Posterior vena cava (tissue), 2 donors: ENCODE measurements at places on chromosomes 7 and 10. TPM values are rescaled to one million over a fixed set of nuclear protein-coding genes. Genes with fewer than 3 reads are reported as not detected.

COBL gene
- total RNA-seq, result 0.67 TPM

GRCh38 chr10:24727786-24728185 is 4.1 kb upstream of the ARHGAP21 start:
- DNase-seq, result no peak

- no peak for DNase-seq
These were observed 12.3 kb downstream of the ADARB2 start for GRCh38 chr10:1724921-1725488.

DNA sequence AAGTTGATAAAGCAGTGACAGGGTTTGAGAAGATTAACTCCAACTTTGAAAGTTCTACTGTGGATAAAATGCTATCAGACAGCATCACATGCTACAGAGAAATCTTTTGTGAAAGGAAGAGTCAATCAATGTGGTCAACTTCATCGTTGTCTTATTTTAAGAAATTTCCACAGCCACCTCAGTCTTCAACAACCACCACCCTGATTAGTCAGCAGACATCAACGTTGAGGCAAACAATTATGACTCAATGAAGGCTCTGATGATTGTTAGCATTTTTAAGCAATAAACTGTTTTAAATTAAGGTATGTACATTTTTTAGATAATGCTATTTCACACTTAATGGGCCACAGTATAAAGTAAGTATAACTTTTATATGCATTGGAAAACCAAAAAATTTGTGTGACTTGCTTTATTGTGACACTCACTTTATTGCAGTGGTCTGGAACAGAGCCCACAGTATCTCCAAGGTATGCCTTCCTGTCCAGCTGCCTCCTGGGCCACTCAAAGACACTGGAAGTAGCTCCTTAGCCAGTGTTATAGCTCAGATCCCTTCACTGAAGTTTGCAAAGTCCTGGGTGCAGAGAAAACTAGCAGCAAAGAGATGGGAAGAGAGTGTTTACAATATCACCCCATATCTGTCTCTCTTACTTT is 293.1 kb downstream of the ARHGAP12 start:
- no peak for DNase-seq

DNA sequence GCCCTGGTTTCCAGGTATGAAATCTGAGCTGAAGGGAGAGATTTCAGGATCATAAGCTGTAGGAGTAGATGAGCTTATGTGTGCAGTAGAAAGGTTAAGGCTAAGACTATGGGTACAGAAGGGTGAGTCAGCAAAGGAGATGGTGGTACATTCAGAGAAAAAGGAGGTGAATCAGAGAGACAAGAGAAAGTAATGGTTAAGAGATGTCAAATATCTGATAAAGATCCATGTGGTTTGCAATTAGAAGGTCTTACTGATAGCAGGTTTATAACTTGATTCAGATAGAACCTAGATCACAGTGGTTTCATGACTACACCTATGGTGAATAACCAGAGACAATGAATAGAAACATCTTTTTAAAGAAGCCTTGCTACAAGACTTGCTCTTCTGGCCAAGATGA is 4.5 kb upstream of the NPY start:
- no peak for DNase-seq

- no peak for DNase-seq
These were observed 152.2 kb upstream of the TCF7L2 start for GRCh38 chr10:112797855-112798254.

DNA sequence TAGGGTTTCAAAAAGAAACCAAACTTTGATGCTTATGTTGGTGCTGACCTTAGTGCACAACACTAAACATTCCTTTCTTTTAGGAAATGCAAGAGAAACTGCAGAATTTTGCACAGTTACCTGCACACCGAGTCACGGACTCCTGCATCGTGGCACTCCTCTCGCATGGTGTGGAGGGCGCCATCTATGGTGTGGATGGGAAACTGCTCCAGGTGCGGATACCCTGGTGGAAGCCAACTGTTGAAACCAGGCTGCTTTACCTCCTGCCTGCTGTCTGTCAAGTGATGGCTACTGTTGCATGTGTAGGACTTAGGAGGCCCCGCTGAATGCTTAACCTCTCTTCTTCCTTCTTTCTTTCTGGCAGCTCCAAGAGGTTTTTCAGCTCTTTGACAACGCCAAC is 11.7 kb downstream of the CASP2 start:
- no peak for DNase-seq

- DNase-seq, result no peak
These were observed 46.2 kb downstream of the BAIAP2L1 start for GRCh38 chr7:98354511-98355249.

ATRNL1 gene
- 0.32 TPM for total RNA-seq

GRCh38 chr7:129803546-129804081 is 149.1 kb downstream of the UBE2H start:
- DNase-seq, result no peak

DNA sequence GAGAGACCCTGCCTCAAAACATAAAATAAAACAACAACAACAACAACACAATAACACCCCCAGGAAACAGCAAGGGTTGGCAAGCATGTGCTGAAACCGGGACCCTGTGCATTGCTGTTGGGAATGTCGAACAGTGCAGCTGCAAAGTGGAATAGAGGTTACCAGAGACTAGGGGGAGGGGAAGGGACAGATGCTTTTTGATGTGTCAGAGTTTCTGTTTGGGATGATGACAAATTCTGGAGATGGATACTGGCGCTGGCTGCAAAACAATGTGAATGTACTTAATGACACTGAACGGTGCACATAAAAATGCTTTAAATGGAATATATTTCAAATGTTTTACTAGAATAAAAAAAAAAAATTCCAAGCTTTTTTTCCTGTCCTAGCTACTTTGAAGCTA is 241.8 kb downstream of the TEX36 start:
- DNase-seq, result no peak

- DNase-seq, result no peak
These were observed 11.8 kb downstream of the NCOA4 start for GRCh38 chr10:46018453-46019176.
